ENCODE measurements at places on chromosomes 3 and 15. TPM values are rescaled to one million over a fixed set of nuclear protein-coding genes. Genes with fewer than 3 reads are reported as not detected.

Gene ARID3B
- total RNA-seq = 49.2 TPM

Gene RHCG
- not detected for total RNA-seq

Gene LRRC3B
- total RNA-seq = not detected

Gene RTP4
- 23.2 TPM for total RNA-seq

Gene MLF1
- 1.5 TPM for total RNA-seq

Gene UROC1
- not detected for total RNA-seq

Gene CHRM5
- total RNA-seq = not detected

Gene GUCA1C
- not detected for total RNA-seq

Gene GOLGA6A
- not detected for total RNA-seq

Gene HIGD2B
- 0.20 TPM for total RNA-seq

Gene TMEM202
- not detected for total RNA-seq

Gene GOLGA6L9
- total RNA-seq = 1.4 TPM

Gene ZNF385D
- not detected for total RNA-seq

Gene TNFSF10
- 119 TPM for total RNA-seq

Gene KLF15
- not detected for total RNA-seq

Gene NANOGP8
- not detected for total RNA-seq

Data from activated CD4-positive, alpha-beta memory T cell treated with anti-CD3 and anti-CD28 coated beads, Interleukin-2, amount 10 ng/mL, durations not matched to agents 7 days and 5 days (primary cell).